ENCODE measurements at places on chromosomes 2 and 18. TPM values are rescaled to one million over a fixed set of nuclear protein-coding genes. Genes with fewer than 3 reads are reported as not detected.

KLHL41 gene
- 0.13 TPM for total RNA-seq

FKBP1B gene
- total RNA-seq, result 9.3 TPM

HOXD13 gene
- not detected for total RNA-seq

IL1R2 gene
- not detected for total RNA-seq

VIL1 gene
- total RNA-seq, result not detected

EFHD1 gene
- 0.16 TPM for total RNA-seq
